Thoracic aorta endothelial cell (primary cell): ENCODE measurements at places on chromosomes 4 and X. TPM values are rescaled to one million over a fixed set of nuclear protein-coding genes. Genes with fewer than 3 reads are reported as not detected.

The PCDH7 gene
- 27.7 and 39.3 TPM in 2 replicates for total RNA-seq

The DCAF8L2 gene
- 0.07 and 0.27 TPM in 2 replicates for total RNA-seq

The H2BW2 gene
- total RNA-seq: not detected in 2 replicates

The HSFX4 gene
- total RNA-seq: not detected in 2 replicates

The PFKFB1 gene
- total RNA-seq: 0.07 TPM in 1 of 2 replicates, not detected in the other

The MAGEA11 gene
- not detected in 2 replicates for total RNA-seq

The CNKSR2 gene
- total RNA-seq: under 0.01 TPM in 1 of 2 replicates, not detected in the other

The SPINK2 gene
- total RNA-seq: not detected in 2 replicates

The ZCCHC18 gene
- total RNA-seq: 1.7 and 2.3 TPM in 2 replicates

The ENPP6 gene
- not detected in 2 replicates for total RNA-seq

The CDKL5 gene
- 3.7 and 4.0 TPM in 2 replicates for total RNA-seq

The SYP gene
- 0.13 and 0.36 TPM in 2 replicates for total RNA-seq

The ENPEP gene
- not detected in 2 replicates for total RNA-seq

The WAS gene
- 0.07 TPM in 1 of 2 replicates, not detected in the other for total RNA-seq

The TADA2B gene
- 10.8 TPM in 2 replicates for total RNA-seq

The MAPK10 gene
- total RNA-seq: 0.27 and 0.36 TPM in 2 replicates

The PRSS12 gene
- 0.40 and 3.8 TPM in 2 replicates for total RNA-seq

The CLDN2 gene
- not detected in 2 replicates for total RNA-seq

The ATP8A1 gene
- 8.8 and 10.5 TPM in 2 replicates for total RNA-seq
